Lung microvascular endothelial cell (primary cell): ENCODE measurements at places on chromosomes 1 and 21. TPM values are rescaled to one million over a fixed set of nuclear protein-coding genes. Genes with fewer than 3 reads are reported as not detected.

GRCh38 chr1:94866164-94866807 is 46.1 kb downstream of the SLC44A3 start:
- DNase-seq: no peak

- DNase-seq: peak; percentile 6
These were observed 217.7 kb downstream of the URB2 start for GRCh38 chr1:229843627-229844238.

GRCh38 chr1:213934649-213935048 is 53.1 kb upstream of the PROX1 start:
- DNase-seq: peak; percentile 47

GRCh38 chr1:82818586-82818985 is 1017.9 kb downstream of the ADGRL2 start:
- DNase-seq: no peak

GRCh38 chr1:175062339-175062738 is 5.3 kb upstream of the TNN start:
- DNase-seq: no peak

- no peak for DNase-seq
These were observed 543.9 kb upstream of the PLXNA2 start for GRCh38 chr1:208788013-208788540.

- no peak for DNase-seq
These were observed 264.7 kb downstream of the CTH start for GRCh38 chr1:70675737-70676156.

- no peak for DNase-seq
These were observed 10.3 kb downstream of the SLC37A1 start for GRCh38 chr21:42523941-42524340.

Gene KRTAP19-3
- not detected in 2 replicates for total RNA-seq

Gene INSRR
- total RNA-seq: not detected in 2 replicates

Gene DPH2
- 13.1 and 19.0 TPM in 2 replicates for total RNA-seq

Gene HHAT
- 0.65 and 1.2 TPM in 2 replicates for total RNA-seq

Gene FABP3
- 0.20 and 0.87 TPM in 2 replicates for total RNA-seq
